ENCODE measurements at places on chromosomes 1 and 21.
A peak's percentile ranks its signal among the peaks of the same experiment; 100 is the strongest.

- peak; percentile 74 for DNase-seq
These were observed 6.7 kb downstream of the UROD start for GRCh38 chr1:45018599-45019230.

DNA sequence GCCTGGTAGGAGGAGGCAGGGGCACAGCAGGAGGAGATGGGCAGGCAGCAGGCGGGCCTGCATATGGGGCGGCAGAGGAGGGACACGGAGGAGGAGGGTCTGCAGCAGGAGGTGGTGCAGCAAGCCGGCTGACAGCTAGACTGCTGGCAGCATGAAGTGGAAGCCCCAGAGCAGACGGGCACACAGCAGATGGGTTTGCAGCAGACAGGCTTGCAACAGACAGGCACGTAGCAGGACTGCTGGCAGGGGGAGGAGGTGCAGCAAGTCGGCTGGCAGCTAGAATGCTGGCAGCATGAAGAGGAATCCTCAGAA lies 615 bp downstream of the KRTAP10-5 start:
- no peak for DNase-seq

- DNase-seq: no peak
These were observed 185.1 kb downstream of the TM2D1 start for GRCh38 chr1:61539720-61540462.

DNA sequence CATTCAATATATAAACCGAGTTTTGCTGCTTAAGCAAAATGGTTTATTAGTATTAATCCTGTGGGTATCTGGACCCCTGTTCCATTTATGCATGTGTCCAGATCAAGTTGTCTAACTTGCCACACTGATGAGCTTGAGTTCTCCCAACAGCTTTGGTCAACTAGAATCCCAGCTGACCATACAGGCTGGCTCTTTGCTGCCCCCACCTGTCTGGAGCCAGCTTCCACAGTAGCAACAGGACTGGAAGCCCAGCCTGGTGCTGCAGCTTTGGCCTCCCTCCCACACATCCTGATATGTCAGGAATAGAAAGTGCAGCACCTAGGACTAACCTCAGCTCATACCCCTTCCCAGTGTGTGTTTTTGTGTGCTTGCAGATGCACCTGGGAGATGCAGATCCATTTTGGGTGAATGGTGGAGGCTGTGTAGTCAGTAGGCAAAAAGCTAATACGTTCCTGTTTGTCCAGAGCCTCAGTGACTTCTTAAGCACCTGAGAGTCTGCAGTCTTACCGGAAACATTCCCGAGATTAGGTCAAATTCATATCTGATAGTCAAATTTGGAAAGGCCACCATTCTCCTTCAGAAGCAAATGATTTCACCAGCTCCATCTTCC lies 40.9 kb upstream of the BEND5 start:
- peak; percentile 31 for DNase-seq

DNA sequence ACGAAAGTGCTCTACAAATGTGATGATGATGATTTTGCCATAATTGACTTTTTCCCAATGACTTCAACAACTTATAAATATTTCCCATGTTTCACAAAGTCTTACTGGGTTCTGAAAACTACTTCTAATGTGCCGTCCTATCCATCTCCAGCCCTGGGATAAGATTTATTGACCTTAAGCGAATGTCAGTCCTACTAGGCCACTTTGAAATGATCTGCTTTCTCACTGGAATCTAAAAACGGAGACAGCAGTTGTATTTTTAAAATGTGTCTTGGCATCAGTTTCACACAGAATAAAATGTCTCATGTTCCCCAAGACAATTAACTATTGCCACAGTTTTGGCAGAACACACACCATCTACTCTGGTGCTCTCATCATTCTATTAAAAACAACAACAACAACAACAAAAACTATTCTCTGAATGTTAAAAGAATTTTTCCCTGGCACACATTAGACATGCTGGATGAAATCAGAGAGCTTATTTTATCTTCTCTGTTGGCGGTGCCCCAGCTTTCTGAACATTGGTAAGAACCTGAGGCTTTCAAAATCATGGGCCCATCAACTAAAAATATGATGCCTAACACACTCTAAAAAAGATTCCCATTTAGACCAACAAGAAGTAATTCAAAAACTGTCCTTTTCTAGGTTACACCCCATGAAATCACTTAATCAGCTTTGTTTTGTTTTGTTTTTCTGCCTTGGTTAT lies 23.1 kb upstream of the DNASE2B start:
- DNase-seq: no peak
